NCI-H2227 treated with DMSO at 0.1 percent for 48 hours (cell line): ENCODE measurements at places on chromosomes 12 and 14.

GRCh38 chr12:63164911-63165310 is 13.9 kb upstream of the AVPR1A start:
- no peak for DNase-seq

GRCh38 chr12:120688527-120689071 is 1.6 kb downstream of the MLEC start:
- DNase-seq: no peak

DNA sequence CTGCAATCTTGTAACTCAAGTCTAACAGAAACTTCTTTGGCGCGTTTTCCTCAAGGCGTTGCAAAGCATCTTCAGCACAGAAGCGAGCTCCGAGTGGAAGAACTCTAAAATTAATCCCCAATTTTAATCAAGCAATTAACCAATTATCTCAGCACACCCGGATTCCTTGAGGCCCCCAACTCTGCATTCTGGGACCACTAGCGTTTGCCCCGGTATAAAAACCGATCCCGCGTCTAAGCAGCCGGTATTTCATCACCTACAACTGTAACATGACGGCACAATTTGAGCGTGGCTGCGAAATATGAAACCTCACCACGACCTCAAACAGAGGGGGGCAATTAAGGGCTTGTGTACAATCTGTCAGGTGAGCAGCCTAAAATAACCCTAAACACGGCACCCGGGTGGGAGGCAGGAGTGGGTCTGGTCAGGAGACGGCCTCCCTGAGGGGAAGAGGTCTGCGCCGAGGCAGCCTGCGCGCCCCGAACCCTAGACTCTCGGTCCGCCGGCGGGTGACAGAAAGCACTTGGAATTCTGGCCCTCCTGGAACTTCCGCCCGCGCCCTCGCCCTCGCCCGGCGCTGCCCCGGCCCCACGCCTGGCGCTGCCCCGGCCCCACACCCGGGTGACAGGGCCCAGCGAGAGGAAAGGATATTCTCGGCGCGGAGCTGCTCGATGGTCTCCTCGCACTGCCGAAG is 594 bp downstream of the ZCCHC8 start:
- peak; percentile 47 for DNase-seq

DNA sequence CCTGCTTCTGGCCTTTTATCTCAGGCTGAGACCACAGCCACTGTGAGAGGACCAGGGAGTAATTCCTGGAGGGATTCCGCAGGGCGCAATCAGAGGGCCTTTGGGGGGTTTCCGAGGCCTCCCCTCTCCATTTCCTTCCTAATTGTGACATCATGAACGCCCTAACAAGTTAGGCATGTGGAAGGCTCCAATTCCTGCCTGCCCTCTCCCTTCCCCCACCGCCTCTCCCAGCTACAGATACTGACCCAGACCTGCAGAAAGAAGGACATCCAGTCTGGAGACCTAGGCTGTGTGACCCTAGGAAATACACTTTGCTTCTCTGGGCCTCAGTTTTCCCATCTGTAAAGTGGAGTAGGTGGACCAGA is 637.9 kb downstream of the MED13L start:
- no peak for DNase-seq

DNA sequence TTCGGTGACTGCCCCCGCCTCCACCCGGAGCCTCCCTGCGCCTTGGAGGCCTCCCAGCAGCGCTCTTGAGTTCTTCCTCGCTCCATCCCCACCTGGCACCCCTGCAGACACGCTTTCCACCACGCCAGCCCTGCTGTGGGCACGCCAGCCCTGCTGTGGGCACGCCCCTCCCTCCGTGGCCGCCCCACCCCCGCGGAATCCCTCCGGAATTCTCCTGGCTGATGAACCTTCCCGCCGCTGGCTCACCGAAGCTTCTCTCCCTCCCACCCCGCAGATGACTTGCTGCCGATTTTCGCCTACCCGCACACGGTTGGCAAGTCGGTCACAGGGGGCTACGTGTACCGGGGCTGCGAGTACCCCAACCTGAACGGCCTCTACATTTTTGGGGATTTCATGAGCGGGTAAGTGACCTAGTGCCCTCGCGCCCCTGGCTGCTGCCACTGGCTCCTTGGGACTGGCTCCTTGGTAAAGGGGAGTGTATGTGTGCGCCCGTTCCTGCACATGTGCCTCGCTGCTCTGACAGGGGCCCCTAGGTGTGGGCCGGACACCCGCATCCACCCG is 15.2 kb downstream of the HHIPL1 start:
- no peak for DNase-seq

DNA sequence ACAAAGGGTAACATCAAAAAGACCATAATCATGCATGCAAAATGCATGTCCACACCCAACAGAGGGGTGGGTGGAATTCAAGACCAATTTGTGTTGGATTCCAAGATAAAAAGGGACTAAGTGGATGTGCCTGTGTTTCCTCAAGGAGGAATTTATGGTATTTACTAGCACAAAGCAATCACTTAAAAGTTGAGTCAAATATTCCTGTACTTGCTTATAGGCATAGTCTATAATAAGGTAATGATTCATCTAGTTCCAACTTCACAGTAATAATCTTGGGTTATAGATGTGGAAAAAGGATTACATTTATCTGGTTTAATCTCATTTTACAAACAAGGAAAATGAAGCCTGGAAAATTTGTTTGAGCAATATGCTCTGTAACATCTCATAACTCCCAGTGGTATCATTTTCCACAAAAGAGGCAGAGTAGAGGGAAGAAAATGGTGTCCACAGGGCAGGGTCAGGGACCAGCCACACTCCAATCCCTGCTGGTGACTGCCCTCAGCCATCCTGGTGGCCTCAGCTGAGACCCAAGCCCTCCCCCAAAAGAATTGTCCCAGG is 80.8 kb upstream of the REP15 start:
- no peak for DNase-seq

DNA sequence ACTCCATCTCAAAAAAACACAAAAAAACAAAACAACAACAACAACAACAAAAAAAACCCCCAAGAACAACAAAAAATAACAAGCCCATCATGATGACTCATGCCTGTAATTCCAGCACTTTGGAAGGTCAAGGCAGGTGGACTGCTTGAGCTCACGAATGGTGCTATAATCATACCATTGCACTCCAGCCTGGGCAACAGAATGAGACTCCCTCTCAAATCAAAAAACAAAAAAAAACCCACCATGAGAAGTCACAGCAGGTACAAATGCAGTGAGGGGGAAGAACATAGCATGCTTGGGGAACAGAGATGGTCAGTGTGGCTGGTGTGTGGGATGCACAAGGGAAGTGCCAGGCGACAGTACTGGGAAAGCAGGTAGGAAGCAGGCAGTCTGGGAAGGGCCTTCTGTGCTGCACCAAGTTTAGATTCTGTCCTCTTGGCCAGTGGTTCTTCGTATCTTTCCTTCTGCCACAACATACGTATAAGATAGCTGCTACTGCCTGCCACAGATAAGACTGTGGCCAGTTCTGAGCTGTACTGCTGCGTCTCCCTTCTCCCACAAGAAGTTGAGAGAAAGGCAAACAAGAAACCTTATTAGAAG is 28.0 kb downstream of the ATG14 start:
- DNase-seq: peak; percentile 11

DNA sequence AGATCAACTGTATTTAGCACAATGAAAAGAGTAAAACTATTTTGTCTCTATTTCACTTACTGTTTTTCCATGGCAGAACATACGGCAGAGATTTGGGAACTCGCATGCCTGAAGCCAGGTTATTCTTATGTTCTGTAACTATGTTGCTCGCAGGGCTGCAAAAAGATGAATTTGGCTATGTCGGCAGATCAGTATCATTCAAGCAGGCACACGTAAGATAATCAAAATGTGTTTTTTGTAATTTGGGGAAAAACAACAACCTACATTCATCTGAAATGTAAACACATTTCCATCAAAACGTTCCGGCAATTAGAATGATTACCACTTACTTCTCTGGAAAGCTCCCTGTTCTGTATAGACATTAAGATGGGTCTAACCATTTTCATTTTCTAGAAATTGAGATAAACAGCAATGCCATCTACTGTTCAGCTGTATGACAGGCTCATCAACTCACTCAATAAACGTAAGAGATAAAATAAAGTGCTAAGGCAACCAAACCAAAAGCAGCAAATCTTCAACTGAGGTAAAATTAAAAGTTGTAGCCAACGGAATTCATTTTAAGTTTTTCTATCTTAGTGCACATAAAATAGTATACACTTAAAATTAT is 13.0 kb downstream of the GTSF1 start:
- no peak for DNase-seq

DNA sequence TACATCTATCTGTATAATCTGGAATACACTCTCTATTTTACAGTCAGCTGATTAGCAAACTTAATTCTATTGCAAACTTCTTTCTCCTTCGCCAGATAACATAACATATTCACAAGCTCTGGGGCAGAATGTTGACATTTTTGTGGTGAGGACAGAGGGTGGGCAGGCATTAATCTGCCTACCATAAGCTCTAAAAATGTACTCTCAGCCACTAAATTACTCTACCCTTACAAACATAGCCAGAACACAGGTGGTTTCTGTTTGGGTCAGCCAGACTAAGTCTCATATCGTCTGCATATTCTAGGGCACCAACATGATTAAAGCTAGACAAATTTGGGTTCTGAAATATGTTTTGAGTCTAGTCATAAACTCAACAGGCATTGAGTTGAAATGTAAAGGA is 90.1 kb downstream of the SLC6A15 start:
- DNase-seq: no peak

DNA sequence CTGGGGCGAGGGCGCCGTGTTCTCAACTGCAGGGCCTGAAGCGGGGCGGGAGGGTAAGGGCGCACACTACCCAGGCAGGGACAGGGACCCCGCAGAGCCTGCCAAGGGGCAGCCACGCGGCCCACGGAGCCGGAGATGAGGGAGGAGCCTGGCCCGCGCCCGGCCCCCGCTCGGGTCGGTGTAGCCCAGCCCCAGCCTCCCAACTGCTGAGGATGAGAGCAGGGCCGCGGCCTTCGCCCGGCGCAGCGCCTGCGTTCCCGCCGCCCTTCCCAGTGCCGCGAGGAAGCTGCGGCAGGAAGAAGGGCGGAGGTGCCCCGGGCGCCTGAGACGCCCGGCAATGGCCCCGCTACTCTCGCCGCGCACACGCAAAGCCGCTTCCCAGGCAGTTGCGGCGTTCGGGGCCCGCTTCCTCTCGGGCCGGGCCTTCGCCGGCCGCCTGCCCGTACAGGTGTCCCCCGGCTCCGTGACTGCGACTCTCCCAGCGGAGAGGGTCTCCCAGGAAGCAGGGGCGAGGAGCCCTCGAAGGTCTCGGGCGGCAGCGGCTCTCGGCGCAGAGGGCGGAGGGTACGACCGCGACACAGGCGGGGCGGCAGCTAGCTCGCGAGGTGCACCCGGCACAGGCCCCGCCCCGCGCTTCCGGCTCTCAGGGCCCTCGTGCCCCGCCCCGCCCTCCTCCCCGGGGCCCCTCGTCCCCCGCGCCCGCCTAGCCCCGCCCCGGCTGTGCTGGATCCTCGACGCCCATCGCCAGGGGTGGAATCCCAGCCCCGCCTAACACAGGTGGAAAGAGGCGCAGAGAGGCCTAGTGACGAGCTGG is 24.8 kb upstream of the YY1 start:
- DNase-seq: peak; percentile 74

- no peak for DNase-seq
These were observed 12.2 kb downstream of the TMTC2 start for GRCh38 chr12:82698708-82699564.

DNA sequence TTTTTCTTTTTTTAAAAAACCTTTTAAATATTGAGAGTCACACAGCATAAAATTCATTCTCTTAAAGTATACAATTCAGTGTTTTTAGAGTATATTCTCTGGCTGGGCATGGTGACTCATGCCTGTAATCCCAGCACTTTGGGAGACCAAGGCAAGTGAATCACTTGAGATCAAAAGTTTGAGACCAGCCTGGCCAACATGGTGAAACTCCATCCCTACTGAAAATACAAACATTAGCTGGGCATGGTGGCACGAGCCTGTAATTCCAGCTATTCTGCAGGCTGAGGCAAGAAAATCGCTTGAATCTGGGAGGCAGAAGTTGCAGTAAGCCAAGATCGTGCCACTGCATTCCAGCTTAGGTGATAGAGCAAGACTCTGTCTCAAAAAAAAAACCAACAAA is 68.4 kb upstream of the BCAT1 start:
- no peak for DNase-seq

GRCh38 chr12:112170971-112171596 is 45.7 kb downstream of the TRAFD1 start:
- DNase-seq: no peak

DNA sequence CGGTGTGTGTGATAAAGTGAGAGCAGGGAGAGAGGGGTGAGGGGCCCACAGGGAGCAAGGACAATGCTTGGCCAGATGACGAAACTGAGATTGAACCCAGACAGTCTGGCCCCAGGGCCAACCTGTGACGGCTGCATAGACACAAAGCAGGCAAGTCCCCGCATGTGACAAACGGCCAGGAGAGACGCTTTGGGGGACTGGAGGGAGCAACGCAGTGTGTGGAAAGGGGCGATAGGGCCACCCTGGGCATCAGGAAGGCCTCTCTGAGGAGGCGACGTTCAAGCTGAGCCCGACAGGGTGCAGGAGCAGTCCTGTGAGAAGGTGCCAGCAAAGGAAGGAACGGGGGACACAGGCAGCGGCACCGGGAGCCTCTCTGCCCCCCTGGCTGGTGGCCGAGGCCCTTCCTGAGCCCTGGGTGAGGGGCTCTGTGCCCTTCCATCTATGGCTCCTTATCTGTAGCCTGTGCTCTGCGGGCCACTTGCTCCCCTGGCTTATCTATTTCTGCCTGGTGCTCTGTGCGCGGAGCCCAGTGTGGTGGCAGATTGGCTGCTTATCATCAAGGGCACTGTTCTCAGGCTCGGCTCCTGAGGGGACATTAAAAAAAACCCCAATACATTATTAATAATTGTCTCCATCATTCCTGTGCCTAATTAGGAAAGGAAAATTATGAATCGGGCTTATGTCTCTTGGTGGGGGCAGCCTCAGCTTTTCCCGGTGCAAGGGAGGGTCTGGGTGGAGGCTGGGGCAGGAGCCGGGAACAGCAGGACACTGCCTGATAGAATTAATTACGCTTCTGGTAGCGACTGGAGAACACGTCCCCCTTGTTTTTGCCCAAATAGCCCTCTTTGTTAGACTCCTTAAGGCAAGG is 39.8 kb downstream of the PRIMA1 start:
- no peak for DNase-seq

DNA sequence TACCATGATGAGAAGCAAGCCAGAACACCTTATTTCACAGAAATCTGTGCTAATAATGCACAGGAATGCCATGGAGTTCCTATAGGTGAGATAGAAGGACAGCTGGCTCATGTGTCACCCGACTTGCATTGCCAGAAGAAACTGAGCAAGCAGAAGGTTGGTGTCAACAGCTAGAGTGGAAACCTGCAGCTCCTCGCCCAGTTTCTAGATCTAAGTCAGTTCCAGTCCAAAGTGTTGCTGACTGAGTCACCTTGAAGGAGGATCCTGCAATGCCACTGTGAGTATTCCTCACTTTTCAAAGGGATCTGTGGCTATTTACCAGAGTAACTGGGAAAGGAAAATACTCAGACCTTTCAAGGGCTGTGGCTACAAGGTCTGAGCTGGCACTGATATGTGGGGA is 17.1 kb downstream of the CDKL1 start:
- no peak for DNase-seq

GRCh38 chr12:75177997-75178396 is 31.6 kb downstream of the KCNC2 start:
- DNase-seq: no peak
